ENCODE measurements at places on chromosomes 6 and 20. TPM values are rescaled to one million over a fixed set of nuclear protein-coding genes. Genes with fewer than 3 reads are reported as not detected.

DNA sequence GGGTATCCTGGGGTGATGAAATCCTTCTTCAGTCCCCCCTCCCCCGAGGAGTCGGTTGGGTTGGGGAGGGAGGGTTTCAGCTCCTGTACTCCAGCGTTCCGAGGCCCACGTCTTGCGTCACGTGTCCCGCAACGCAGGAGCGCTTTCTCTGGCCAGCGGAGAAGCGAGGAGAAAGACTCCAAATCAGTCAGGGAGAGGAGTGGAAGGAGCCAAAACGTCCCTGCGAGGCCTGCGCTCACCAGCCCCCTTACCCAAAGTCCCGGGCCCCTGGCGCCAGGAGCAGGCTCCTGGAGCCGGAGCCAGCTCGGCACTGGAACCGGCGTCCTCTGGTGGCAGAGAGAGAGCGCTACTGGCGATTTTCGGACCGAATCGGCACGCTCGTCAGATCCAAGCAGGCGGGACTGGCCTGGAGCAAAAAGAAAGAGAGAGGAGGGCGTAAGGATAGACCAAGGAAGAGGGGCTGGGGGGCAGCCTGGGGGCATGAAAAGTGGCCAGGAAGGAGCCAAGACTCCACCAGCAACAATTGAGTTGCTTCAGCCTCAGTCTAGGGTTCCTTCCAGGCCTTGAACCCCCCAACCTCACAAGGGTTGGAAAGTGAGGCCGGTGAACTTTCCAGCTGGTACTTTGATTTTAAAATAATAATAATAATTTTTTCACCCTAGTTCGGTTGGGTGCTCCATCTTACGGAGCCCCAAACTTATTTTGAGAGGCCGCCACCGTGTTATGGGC, at the start of gene GNAS:
Gene GNAS, plus strand, starts transcription at position 174 of the 729 bp plus-strand sequence.
- no peak for DNase-seq

DNA sequence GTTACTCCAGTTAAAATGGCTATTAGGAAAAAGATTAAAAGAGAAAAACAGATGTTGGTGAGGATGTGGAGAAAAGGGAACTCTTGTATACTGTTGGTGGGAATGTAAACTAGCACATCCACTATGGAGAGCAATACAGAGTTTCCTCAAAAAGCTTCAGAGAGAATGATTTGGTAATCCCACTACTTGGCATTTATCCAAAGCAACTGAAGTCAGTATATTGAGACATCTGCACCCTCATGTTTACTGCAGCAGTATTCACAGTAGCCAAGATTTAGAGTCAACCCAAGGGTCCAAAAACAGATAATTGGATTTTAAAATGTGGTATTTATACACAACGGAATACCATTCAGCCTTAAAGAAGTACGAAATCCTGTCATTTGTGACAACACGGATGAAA, 469.5 kb downstream of the QKI start:
- no peak for DNase-seq

GRCh38 chr6:63576985-63577712, 4.9 kb downstream of the LOC128125822 start:
- DNase-seq = no peak

- no peak for DNase-seq
Observed at GRCh38 chr6:150932996-150933395, 67.5 kb downstream of the MTHFD1L start.

- DNase-seq = no peak
Observed at GRCh38 chr6:69276204-69276603, 520.6 kb downstream of the LMBRD1 start.

DNA sequence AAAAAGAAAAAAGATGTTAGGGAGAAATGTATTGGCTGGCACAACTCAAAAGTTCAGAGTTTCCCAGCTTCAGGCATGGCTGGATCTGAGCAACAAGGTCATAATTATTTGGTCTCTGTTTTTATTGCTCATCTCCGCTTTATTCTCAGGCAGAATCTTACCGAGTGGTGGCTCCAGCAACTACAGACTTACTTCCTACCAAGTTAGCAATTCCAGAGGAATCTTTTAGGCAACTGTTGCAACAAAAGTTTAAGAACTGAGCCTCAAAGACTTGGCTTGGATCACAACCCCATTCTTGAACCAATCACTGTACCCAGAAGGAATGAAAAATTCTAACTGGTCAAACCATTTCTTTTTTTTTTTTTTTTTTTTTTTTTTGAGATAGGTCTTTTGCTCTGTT, 35.5 kb upstream of the NCOA3 start:
- no peak for DNase-seq

- DNase-seq = no peak
Observed at GRCh38 chr6:82781620-82782204, 283.9 kb downstream of the UBE3D start.

GRCh38 chr6:12528581-12529363, 187.8 kb upstream of the PHACTR1 start:
- no peak for DNase-seq

DNA sequence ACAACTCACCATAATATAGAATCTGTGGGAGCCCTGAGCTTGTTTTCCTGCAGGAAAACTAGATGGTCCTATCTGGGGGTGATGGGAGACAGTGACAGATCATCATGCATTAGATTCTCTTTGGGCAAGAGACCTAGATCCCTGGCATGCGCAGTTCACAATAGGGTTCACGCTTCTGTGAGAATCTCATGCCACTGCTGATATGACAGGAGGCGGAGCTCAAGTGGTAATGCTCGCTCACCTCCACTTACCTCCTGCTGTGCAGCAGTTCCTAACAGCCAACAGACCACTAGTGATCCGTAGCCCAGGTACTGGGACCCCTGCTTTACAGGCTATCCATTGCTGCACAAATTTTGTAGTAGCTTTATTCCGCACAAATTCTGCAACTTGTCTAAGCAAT, 84.5 kb downstream of the HIVEP2 start:
- DNase-seq = no peak

GRCh38 chr6:79119217-79119616, 41.2 kb upstream of the PHIP start:
- no peak for DNase-seq

- DNase-seq = no peak
Observed at GRCh38 chr6:94127716-94128115, 708.4 kb upstream of the EPHA7 start.

DNA sequence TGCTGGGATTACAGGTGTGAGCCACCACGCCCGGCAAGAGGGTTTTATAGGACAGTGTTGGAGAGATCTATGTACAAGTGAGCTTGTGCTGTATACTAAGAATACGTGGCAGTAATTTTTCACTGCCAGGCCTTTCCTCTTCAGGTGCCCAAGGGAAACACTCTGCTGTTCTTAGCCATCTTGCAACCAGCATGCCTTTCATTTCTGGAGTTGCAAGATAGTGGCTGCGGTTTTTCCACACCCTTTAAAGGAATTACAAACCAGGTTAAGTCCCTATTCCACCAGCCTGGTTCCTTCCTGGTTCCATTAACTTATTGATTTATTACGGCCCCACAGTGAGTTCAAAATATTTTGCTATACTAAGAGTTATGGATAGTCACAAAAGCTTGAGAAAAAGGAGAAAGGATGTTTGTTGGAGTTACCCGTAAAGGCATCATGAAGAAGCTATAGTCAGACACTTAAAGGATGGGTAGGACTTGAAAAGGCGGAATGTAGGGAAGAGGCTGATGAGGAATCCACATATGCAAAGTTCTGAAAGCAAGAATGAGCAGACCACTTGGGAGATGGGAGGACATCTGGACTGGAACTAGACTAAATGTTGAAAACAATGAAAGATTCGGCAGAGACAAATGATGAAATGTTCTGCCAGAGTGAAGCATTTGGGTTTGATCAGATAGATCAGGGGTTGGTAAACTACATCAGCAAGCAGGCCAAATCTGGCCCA, 61.4 kb upstream of the ASIP start:
- DNase-seq = no peak

DNA sequence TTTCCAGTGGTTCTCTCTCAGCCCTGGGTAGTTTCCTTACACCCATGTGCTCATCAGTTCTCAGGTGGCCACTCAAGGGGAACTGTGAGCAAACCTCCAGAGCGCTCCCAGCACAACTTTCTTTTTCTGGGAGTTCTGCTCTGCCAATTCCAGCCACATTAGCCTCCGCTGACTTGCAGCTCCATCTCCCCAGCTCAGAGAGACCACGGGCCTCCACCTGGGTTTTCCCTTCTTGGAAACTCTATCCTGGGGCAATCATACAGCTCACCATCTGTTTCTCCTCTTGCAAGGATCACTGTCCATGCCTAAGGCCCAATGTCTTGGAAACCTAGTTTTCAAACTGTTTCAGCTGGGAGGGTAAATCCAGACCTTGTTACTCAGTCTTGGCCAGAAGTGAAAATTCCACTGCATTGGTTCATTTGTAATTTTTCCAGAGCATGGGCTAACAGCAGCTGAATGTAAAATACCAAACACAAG, 129.9 kb downstream of the EYA2 start:
- DNase-seq = no peak

DNA sequence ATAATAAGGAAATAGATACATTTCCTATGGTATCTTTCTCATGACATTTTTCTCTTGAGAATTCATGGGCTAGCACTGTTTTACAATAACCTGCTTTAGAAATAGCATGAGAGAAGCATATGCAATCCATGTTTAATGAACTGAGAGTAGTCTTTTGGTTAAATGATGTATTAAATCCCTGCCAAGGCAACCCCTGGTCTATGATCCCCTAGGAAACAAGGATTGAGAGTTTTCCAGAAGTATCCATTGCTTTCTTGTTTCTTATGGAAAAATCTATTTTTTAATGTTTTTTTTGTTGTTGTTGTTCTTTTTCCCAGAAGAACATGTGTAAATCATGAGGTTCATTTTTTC, 390.5 kb upstream of the HSF2 start:
- DNase-seq = no peak

DNA sequence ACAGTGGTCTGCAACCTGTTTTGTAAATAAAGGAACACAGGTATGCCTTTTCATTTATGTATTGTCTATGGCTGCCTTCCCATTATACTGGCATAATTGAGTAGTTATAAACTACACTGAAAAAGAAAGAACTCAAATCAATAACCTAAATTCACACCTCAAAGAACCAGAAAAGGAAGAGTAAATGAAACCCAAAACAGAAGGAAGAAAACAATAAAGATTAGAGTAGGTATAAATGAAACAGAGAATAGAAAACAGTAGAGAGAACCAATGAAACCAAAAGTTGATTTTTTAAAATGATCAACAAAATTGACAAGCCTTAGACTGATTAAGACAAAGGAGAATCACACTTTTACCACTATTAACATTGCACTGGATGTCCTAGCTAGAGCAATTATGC, 34.7 kb downstream of the FAM184A start:
- no peak for DNase-seq

Gene EMILIN3
- total RNA-seq = 5.6 TPM

Gene SLC22A2
- not detected for total RNA-seq

Gene CYB5R4
- 4.9 TPM for total RNA-seq

Gene BPIFA1
- total RNA-seq = not detected

Gene RAET1L
- 8.3 TPM for total RNA-seq

Gene GFRAL
- total RNA-seq = not detected

Gene CAGE1
- not detected for total RNA-seq

Gene L3MBTL1
- 20.9 TPM for total RNA-seq

Gene KCNB1
- 2.0 TPM for total RNA-seq

Gene NPEPL1
- total RNA-seq = 25.5 TPM
